Naive thymus-derived CD4-positive, alpha-beta T cell (primary cell): ENCODE measurements at places on chromosomes 6 and 20.
A peak's percentile ranks its signal among the peaks of the same experiment; 100 is the strongest.

DNA sequence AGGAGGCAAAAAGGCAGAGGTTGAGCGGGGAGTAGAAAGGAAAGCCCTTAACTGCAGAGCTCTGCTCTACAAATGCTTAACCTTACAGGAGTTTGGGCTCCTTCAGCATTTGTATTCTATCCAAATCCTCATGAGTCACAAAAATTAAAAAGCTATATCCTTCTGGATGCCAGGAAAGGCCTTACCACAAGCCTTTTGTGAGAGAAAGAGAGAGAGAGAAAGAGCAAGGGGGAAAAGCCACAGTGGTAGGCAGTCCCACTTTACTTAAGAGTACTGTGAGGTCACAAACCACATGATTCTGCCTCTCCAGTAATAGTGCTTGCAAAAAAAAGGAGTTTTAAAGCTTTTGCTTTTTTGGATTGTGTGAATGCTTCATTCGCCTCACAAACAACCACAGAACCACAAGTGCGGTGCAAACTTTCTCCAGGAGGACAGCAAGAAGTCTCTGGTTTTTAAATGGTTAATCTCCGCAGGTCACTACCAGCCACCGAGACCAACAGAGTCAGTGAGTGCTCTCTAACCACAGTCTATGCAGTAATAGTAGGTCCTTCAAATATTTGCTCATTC lies at the start of gene RUNX2:
TSS of gene RUNX2 (plus strand) at position 375 of the 567 bp plus-strand sequence. CDS start 397 bp downstream, outside the sequence.
- no peak for DNase-seq

- no peak for DNase-seq
Observed at GRCh38 chr6:137362878-137363804, 131.1 kb downstream of the OLIG3 start.

DNA sequence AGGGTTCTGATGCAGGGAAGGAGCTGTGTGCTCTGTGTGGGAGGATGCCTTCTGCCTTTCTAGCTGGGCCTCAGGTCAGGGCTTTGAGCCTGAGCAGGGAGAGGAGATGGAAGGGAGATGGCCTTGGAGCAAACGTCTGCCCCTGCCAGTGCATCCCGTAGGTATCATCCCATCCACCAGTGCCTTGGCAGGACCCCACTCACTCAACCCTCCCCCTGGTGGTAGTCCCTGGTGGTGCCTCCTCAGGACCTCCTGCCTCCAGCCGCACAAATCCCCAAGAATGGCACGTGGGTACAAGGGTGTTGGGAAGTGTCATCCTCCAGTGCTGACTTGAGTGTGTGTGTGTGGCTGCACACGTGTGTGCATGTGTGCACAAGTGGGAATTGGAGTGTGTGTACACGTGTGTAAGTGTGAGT lies 23.1 kb upstream of the MICB start:
- DNase-seq: no peak

- DNase-seq: no peak
Observed at GRCh38 chr20:51573576-51574243, 31.2 kb upstream of the NFATC2 start.

DNA sequence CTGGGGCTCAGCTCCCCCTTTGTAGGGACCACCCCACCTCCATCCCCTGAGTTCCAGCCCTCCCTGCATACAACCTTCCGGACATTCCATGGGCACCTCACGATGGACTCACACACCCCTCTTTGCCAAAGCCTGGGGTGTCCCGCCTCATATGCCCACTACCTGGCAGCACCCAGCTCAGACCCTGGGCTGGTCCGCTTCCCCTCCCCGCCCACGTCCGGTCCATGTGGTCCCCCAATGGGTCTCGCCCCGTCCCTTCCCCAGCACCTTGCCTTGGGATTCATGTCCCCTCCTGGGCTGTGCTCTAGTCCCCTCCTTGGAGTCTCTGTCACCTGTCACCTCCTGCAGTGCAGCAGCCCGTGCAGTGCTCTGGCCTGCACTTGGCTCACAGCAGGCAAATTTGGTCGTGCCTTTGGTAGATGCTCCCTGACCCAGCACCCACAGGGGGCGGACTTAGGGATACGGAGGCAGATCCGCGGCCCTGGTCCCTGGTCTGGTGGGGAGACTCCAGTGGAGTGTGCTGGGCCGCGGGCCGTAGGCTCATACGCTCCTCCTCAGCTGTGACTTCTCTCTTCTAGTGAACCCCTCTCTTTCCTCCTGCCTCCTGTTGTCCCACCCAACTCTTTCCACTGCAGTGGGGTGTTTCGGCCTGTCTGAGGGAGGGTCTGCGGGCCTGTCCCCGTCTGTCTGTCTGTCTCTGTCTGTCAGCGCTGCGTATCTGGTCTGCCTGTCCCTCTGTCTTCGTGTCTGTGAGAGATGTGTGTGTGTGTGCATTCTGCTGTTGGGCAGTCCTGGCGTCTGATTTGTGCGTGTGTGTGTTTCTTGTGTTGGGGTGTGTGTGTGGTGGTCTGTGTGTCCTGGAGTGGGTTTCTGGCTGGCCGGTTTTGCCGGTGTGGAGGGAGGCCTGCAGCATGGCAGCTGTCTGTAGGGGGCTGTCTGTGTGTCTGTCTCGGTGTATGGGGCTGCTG lies 69.5 kb downstream of the SRC start:
- DNase-seq: no peak

DNA sequence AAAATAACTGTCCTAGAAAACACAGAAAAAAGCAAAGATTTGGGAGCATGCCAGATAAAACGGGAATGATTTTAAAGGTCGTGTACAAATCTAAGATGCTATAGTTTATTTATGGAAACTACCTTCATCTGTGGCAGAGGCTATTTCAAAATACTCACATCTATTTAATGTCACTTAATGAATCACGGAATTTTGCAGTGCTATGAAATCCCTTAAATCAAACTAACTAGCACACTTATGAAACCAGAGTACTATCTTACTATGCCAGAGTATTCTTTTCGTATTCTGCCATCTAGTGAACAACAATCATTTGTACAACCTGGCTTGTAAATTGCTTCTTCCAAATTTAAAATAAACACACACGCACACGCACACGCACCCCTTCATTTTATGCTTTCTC lies 77.9 kb upstream of the BMP5 start:
- no peak for DNase-seq

DNA sequence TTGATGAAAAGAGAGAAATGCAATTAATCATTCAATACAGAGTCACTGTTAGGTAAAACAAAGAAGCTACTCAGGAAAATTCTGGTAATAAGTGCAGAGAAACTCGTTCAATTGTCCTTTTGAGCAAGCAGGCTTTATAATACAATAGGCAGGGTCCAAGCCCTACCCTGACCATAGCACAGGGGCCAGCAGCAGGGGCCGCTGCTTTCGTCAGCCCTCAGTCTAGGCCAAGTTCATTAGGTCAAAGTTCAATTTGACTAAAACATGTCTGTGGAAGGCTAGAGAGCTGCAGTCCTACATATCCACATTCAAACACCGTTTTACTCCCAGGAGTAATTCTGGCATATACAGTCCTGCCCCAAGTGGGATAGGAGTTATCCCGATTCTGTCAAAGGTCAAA lies 94.6 kb downstream of the BCAS1 start:
- DNase-seq: no peak

DNA sequence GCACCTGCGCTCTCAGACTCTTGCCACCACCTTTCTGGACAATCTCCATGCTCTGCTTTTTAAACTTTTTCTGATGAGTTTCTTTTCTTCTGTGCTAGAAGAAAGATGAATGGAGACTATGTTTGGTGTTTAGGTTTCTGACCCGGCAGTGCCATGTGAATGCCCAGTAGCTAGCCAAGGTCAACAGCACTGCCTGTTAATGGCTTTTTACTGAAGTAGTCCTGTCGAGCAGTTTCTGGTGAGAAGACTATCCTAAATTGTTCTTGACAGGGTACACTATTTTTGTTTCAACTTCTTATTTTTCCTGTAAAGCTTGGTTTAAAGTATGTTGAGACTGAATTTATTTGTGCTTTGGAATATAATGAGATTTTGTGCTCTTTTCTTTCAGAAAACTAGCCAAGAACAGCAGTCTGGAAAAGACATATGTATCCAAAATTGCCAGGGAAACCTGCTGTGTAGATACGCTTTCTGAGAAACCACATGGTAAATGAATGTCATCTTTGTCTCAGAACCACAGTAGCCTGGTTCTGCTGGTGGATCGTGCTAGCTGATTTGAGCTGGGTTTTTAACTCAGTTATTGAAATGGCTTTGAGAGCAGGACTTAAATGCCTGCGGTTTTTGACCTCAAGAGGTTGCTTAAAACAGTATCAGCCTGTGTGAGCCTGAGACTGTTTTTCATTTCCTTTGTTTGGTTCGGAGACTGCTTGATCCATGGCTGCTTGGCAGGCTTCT lies 48.1 kb downstream of the KCNS1 start:
- DNase-seq: peak; percentile 12

- no peak for DNase-seq
Observed at GRCh38 chr6:158666628-158667359, 16.9 kb downstream of the SYTL3 start.

DNA sequence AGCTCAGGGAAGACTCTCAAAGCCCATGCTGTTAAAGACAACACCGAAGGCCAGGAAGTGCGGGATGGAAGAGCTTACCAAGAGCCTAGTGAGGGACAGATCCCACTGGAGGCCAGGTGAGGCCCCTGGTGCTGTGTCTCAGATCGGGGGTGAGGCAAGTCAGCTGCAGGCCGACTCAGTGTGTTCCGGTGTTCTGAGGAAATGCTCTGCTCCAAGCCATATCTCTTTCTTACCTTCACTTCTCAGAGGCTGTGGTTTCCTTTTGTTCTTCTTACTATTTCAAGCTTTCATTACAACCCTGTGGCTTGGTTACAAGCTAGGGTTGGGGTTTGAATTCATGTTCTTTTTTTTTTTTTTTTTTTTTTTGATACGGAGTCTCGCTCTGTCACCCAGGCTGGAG lies 114.3 kb upstream of the ZFP64 start:
- peak; percentile 52 for DNase-seq

DNA sequence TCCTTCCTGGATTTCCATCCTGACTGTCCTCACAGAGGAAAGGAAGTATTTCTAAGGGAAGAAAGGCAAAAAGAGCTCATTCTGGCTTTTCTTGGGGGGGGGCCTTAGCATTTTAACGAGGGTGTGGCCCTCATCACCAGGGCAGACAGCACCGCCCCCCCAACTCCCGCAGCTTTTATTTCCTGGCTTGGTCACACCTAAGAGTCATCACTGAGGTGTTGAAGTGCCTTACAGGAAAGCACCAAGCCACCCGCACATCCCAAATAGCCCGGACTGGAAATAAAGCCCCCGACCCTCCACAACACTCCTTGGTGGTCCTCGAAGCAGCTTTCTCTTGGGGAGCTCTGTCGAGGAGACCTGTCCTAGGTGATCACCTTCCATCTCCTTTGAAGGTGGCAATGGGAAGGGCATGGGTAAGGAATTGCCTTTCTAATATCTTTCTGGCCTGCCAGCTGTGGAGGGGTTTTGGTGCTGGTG lies 1.3 kb downstream of the PTK7 start:
- DNase-seq: no peak

DNA sequence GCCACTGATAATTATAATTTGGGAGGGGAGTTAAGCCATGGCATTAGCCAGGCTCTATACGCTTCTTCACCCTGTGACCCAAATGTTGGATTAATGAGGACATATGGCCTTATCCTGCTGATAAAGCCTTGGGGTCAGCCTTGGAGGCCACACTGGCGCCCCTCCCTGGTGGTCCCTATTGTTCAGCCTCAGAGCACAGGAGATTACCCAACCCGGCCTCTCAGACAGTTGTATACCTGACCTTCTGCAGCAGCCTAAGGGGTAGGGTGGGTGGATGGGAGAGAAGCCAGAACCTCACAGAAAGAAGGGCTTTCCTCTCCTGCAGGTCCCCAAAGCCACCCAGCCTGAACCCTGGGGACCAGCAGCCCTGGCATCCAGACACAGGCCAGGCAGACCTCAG lies 76.8 kb downstream of the LINC00237 start:
- DNase-seq: no peak

GRCh38 chr20:62120990-62121775 lies 1.1 kb upstream of the LSM14B start:
- no peak for DNase-seq
